CD4-positive, CD25-positive, alpha-beta regulatory T cell (primary cell): ENCODE measurements at places on chromosomes 3 and 15.

GRCh38 chr15:74630284-74631086 is 14.8 kb downstream of the CLK3 start:
- DNase-seq, result no peak
- H3K36me3 ChIP-seq, result peaks cover 84% of the 10 kb centered on the region
- H3K4me1 ChIP-seq, result peaks cover 16% of the 10 kb centered on the region

DNA sequence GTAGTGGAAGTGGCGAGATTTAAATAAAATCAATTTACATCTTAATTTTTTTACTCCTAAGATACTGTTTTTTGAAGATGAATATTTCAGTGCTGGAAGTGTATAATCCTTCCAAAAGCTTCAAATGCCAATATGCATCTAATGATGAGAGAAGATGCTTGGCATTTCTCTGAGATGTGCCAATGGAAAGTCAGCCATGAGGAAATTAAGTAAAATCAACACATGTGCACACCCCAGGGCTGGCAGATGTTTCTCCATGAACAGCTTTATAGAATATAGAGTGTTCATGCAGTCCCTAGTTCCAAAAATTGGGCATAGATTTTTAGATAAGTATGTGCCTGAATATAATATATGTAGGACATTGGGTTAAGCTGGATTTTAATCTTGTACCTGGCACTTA is 90.1 kb downstream of the CPNE4 start:
- no peaks in the 10 kb centered on the region for H3K27me3 ChIP-seq
- H3K36me3 ChIP-seq, result no peaks in the 10 kb centered on the region
- DNase-seq, result no peak
- H3K27ac ChIP-seq, result no peak overlapping the region
- H3K4me3 ChIP-seq, result no peak overlapping the region

DNA sequence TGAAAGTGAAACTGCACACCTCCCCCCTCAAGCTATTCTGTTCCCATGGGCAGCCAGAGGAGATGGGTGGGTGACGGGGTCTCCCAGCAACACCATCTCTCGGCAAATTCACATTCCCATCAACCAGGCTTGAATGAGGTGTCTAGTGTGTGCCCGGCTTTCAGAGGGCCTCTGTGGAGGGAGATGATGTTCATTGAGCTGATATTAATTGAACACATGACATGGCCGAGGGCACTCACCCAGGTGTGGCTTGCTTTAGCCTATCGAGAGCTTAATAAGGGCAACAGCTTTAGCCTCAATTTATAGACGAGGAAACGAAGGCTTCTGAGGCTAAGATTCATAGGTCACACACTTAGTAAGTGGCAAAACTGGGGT is 288.0 kb downstream of the UACA start:
- no peak for DNase-seq
- H3K4me1 ChIP-seq, result peaks cover 20% of the 10 kb centered on the region
- peaks cover 7% of the 10 kb centered on the region for H3K27me3 ChIP-seq
- no peak overlapping the region for H3K27ac ChIP-seq

- no peak for DNase-seq
- no peak overlapping the region for H3K4me3 ChIP-seq
- peaks cover 15% of the 10 kb centered on the region for H3K4me1 ChIP-seq
Observed at GRCh38 chr3:15558581-15558980, 37.1 kb upstream of the COLQ start.

DNA sequence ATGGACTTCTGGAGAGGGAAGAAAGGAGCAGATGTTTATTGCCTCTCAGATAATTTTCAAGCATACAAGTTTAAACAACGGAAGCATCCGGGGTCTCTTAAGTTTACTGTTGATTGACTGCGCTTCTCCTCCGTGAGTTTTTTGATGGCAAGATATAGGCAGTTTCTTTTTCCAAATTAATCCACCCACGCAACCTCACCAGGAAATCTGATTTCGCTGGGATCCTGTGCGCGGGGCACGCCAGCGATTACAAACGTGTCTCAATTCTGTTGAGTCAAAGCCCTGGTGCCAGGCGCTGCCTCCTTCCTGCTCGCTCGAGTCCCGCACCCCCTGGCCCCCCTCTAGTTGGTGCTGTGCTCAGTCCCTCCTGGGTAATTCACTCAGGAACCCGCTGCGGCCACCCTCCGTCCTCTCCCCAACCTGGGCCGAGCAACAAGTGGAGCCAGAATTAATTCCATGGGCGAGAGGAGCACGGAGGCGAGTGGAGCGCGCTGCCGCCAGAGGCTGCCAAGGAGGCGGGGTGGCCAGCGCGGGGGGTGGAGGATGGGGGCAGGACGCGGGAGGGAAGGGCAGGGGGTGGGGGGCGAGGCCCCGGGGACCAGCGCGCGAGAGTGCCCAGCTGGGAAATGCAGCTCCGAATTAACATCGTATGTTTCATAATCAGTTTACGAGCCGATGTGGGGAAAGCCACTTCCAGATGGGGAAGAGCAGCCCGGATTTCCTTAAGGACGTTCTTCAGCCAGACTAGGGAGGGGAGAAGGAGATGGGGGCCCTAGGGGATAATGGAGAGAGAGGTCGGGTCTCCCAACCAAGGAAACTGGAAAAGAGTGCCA is 6.0 kb downstream of the WNT5A start:
- H3K4me1 ChIP-seq, result no peaks in the 10 kb centered on the region
- no peaks in the 10 kb centered on the region for H3K36me3 ChIP-seq
- H3K27ac ChIP-seq, result no peak overlapping the region
- no peak for DNase-seq
- no peak overlapping the region for H3K4me3 ChIP-seq
